ENCODE measurements at places on chromosomes 12 and 14.

DNA sequence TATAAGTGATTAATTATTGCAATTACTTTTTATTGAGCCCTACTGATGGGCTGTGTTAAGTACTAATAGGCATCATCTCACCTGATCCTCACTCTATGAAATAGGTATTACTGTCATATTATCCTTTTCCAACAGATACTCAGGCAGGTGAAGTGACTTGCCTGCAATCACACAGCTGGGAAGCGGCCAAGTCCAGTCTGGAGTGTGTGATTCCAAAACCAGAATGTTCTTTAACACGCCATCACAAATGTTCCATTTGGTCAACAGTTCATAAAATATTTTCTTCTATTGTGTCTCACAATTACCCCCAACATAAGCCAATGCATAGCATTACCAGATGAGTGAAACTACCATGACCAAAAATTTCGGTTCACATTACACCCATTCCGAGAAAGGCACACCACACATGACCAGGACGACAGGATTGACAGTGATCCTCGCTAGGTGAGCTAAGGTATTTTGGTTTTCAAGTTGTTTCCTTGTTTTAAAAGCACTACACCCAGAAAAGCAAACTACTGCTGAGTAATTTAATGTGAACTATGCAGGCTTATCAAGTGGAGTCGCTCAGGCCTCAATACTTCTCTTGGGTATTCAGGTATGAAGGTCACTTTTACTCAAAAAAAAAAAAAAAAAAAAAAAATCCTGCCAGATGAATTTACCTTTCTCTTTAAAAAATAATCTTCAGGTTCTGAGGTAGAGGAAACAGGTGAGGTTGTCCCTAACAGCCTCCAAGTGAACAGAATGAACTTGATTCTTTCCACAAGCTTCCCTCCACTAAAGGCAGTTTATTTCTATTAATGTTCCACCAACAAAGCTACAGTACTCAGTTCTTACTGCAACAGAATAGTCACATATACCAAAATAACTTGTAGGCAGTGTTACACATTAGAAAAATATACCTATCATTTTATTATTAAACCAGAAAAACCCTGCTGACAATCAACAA, 2.4 kb downstream of the VPS37B start:
- DNase-seq, result no peak

- DNase-seq, result no peak
These were observed 17.9 kb downstream of the KCTD10 start for GRCh38 chr12:109459247-109459646.

- no peak for DNase-seq
These were observed 20.7 kb downstream of the FBXO21 start for GRCh38 chr12:117169548-117169947.

DNA sequence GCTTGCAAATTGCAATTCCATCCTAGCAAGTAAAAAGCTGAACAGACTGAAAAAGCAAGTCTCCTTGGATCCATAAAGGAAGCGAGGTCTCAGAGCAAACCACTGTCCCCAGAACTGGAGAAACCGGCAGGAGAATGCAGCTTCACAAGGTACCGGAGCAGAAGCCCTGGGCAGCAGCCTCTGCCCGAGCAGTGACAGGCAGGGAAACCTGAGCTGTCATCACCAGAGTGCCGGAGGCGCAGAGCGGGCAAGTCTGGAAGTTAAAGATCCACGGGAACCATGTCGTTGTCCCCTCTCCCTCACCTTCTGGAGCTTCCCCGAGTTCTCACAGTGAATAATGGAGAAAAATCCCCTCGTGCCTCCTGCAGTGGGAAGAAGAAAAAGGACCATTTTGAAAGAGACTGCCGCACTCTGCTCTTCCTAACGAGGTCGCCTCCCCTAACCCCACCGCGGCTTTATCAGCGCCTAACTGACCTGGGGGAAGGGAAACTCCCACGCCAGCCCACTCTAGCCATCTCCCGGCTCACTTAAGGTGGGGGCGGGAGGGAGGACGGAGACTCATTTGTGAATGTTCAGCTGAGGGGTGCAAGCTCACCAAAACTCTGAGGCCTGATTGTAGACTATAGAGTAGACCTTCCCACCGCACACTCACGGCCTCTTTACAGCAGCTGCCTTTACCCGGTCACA, 27.8 kb downstream of the FBXL14 start:
- no peak for DNase-seq

GRCh38 chr12:2997989-2998670, 38.9 kb downstream of the TEAD4 start:
- no peak for DNase-seq
